ENCODE measurements at places on chromosomes 5 and 9.

DNA sequence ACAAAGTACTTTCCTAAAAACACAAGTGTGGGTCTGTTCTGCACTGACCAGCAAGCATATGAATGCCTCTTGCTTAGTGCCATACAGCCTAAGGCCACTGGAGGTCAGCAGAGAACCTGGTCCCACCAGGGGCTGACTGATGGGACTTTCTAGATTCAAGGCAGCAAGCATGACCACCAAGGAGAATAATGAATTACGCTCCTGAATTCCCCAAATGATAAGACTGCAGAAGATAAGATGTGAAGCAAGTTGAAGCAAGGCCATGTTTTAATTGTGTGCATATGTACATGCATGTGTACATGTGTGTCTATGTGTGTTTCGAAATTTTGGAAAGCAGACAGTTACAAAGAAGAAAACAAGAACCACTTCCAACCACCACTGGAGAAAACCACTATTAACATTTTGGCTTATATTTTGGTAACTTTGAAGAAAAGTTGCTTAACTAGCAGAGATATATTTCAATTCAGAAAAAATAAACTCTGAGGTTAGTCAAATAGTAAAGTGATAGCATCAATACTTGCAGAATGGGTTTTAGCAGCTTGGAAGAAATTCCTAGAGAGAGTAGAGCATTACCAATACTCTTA lies 70.5 kb downstream of the ERP44 start:
- peak; percentile 86 for DNase-seq

DNA sequence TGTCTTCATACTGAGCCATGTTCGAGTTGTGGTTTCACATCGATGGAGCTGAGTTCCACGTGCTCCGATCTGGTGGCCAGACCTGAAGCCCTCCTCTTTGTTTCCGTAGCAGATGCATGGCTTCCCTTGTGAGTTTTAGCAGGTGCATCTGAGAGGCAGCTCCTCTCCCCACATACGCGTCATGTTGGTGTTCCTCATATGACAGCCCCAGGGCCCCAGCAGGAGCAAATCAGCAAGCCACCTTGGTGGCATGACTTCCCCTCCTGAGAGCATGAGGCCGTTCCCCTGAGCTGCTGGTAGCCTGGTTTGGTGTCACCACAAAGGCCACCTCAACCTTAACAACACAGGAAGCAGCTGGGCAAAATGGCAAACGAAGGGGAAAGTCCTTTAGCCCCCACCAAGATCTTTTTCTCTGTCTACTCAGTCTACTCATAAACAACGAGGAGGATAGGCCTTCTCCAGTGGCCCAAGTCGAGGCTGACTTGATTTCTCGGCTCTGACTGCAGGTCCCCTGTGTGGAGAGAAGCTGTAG lies 5.9 kb downstream of the CYFIP2 start:
- peak; percentile 91 for DNase-seq

GRCh38 chr5:68449380-68449779 lies 233.8 kb downstream of the PIK3R1 start:
- DNase-seq = no peak

- DNase-seq = no peak
Measured at GRCh38 chr5:159657771-159658170, 258.5 kb upstream of the ADRA1B start.

- DNase-seq = peak; percentile 66
Measured at GRCh38 chr5:171907725-171908343, 98.6 kb downstream of the FBXW11 start.

DNA sequence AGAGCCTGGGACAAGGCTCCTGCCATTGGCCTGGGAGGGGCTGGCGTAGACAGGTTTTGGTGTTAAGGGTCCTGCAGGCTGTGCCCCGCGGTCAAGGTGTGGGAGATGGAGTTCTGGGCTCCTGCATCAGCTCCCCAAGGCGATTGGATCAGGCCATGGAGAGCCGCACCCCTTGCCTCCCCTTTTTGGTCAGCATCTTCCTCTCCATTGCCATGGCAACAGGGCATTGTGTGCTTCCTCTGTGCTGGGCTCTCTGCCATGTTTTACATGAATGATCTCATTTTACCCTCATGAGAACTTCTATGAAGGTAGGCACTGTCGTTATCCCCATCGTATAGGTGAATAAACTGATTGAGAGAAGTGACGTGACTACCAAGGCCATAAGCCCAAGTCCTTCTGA lies 344.3 kb upstream of the CLINT1 start:
- DNase-seq = no peak

DNA sequence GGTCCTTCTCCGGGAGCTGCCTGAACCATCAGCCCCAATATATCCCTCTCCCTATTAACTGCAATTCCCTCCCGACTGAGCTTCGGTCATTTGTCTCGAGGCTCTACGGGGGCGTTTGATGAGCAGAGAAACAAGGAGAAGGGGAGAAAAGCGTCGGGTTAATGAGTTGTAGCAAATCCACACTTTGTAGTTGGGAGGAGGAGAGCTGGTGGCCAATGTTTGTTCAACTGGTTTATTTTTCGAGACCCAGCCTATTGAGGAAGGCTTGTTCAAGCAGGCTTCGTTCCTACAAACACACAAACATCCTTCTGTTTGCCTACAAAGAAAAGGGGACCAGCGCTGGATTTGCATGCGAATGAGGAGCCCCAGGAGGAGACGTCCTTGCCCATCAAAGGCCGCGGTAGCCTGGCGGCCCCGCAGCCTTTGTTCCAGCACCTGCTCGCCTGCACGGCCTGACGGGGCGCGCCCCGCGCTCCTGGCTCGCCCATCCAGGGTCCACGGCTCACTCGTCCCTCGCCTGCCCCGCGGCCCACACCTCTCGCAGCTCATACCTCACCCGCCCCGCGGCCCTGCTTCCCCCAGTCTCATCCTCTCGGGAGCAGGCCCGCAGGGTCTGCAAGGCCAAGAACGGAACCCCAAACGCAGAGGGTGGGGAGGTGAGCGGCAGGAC lies 4.6 kb downstream of the FOXD1 start:
- DNase-seq = no peak

DNA sequence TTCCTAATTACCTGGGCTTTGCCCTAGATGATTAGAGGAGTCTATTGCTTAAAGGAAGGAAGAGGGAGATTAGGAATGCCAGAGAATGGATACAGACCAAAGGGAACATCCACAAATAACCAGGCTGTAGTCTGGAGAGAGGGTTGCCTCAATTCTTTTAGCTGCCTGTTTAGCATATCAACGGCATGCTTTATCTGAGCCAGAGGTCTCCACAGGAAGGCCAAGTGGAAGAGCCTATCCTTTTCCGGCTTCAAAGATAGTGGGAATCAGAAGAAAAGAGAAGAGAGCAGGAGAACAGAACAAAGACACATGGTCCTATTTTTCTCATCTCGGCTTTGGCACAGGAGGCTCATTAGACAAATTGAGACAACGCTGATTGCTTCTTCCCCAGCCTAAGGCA lies 142.4 kb downstream of the NMUR2 start:
- no peak for DNase-seq

DNA sequence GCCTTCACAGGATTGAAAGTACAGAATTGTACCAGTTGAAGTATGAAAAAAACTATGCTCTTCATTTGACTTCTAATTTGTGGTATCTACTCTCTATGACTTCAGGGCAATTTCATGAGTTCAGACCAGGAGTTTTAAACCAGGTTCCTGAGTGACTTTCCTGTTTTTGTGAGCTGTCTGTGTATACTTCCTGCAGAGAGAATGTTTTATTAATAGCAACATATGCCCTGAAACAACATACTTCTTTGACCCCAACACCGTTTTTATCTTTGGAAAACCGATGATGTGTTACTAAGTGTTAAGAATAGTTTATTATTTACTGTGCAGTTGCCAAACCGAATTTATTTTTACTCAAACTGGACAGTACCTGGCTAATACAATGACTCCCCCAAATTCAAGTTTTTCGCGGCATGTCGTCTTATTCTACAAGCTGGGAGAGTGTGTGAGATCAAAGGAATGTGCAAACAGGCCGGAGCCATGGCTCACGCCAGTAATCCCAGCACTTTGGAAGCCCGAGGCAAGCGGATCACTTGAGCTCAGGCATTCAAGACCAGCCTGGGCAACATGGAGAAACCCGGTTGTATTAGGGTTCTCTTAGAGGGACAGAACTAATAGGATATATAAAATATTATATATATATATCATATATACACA lies 58.7 kb upstream of the ERBIN start:
- DNase-seq = no peak

DNA sequence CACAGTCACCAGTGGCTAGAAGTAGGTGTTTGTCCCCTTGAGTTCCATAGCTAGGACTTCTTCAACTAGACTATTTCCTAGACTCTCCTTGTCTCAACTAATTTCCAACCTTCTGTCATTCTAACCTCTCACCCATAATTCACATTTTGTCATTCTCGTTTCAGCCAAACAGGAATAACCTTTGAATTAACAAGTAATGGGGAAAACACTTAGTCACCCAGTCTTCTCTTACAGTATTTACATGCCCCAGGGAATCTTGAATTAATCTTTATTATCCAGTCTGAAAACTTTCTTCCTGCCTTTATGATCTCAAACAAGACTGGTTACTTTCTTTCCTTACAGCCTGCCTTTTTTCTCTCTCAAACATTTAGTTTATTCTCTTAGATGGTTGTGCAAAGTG lies 63.3 kb upstream of the RUSC2 start:
- no peak for DNase-seq

GRCh38 chr9:114312513-114312875 lies 10.4 kb upstream of the ORM1 start:
- DNase-seq = peak; percentile 2

DNA sequence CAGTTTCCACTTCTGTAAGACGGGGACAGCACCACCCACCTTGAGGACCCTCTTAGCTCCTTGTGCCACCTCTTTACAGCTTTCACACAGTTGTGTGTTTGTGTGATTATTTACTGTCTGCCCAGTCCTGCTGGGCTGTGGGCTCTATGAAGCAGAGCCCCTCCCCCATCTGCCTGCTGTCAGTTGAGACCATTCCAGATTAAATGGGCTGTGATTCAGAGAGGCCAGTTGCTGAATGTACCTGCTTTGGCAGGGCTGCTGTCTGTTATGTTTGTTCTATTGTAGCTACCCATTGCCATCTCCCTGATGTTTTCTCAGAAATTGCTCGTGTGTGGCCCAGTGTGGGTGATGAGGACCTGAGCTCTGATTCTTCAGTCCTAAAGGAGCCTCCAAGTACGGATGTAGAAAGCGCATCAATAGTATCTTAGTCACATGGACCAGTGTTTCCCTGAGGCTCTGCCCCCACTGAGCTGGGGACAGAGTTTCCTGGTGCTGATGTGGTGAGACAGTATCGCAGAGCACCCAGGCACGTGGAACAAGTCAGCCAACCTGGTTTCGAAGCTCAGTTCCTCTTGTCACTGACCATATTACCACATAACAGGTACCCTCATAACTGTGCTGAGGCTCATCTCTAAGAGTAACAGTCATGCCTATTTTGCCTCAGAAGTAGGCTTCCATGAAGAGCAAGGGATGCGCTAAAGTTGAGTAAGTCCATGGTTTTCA lies 3.7 kb downstream of the ANGPTL2 start:
- DNase-seq = no peak

DNA sequence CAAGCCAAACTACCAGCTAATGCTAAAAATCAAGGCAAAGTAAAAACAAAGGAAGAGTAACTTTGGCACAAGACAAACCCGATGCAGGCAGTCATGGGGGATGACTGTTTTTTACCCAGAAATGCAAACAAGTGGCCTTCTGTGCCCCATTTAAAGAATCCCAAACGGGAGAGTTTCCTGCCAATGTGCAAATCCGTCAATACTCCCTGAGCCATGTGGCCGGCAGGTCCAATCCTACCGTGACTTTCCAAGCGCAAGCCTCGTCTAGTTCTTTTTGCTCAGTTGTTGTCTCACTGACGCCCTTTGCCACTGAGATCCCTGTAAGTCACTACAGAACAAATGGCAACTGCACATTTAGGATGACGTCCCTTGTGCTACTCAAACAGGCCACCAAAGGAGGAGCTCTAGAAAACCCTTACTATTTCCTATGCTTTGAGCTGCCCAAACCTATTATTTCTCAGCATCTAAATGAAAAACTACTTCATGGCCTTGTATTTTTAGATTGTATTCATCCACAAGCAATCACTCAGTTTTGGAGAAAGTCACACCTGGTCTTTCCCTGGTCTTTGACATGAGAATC lies 43.4 kb downstream of the OTULIN start:
- DNase-seq = no peak

GRCh38 chr9:132164604-132165362 lies 2.9 kb downstream of the NTNG2 start:
- DNase-seq = no peak

DNA sequence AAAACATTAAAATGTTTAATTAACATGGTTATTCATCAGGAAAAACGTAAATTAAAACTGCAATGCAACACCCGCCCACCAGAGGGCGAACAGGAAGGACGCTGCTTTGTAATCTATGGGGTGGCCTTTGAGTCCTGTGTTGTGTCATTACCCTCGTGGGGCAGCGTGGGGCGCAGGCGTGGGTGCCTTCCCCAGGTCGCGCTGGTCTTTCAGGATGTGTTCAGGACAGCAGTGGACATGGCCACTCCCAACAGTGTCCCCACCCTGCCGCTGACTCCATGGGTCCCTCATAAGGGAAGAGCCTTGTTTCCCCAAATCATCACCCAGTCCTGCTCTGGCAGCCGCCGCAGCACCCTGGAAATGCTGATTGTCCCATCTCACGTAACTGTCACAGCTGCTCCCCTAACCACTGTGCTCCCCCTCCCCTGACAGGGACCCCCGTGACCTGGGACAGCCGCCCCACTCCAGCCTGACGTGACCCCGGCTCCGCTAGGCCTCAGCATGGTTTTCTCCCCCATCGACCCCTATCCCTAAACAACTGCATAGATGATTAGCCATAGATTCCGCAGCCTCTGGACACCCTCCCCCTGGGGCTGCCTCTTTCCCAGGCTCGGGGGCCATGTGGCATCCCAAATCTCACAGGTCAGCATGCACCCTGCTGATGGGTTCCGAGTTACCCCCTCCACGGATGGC lies 36.4 kb downstream of the GLT6D1 start:
- peak; percentile 84 for DNase-seq

GRCh38 chr9:78462611-78463010 lies 165.7 kb downstream of the PSAT1 start:
- DNase-seq = no peak

- no peak for DNase-seq
Measured at GRCh38 chr9:82791692-82792091, 271.2 kb downstream of the RASEF start.

DNA sequence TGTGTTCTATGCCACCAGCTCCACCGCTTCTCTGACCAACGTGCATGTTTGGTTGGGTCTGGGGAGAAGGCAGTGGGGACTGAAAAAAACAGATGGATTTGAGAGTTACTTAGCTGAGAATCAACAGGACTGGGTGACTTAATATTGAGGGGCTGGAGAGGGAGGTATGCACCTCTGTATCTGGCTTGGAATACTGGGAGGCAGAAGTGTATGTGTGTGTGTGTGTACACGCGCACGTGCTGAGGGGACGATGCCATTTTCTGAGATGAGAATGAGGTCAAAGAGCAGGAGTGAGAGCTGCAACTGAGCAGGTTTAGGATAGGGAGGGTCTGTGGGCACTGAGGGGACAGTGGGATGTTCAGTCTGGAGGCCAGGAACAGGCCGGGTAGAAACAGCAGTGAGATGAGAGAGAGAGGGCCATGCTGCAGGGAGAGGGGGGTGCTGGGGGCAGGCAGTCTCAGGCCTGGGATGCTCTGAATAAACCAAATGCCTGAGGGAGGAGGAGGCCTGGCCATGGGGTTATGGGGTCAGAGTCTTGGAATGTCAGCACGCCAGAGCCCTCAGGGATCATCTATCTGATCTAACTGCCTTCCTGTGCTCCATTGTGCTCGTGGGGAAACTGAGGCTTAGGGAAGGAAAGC lies 14.0 kb downstream of the PDGFRB start:
- no peak for DNase-seq

Data from activated effector memory CD4-positive, alpha-beta T cell treated with anti-CD3 and anti-CD28 coated beads, Interleukin-2, amount 50 U/mL, for 16 hours (primary cell).